Suprapubic skin (tissue), 4 donors: ENCODE measurements at places on chromosomes 3 and 15.

GRCh38 chr3:98764472-98764884 is 1.3 kb downstream of the ST3GAL6 start:
- no peak for DNase-seq

DNA sequence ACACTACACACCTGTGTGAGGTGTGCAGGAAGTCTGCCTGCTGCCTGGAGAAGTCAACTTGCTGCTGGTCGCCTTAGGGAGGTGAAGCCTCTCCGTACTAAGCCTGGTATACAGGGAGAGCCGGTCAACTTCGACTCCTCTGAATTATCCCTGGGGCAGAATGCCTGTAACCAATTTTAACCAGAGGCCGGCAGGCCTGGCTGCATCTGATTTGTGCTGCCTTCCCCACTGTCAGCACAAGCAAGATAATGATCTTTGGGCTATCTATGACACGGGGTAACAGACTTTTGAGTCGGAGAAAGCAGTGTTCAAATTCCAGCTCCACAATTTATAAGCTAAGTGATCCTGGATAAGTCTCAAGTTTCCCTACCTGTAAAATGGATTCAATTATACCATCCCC is 42.3 kb downstream of the MAGEF1 start:
- DNase-seq, result no peak

GRCh38 chr15:72474466-72474911 is 359 bp downstream of the ARIH1 start:
- DNase-seq, result peak; percentile 76

DNA sequence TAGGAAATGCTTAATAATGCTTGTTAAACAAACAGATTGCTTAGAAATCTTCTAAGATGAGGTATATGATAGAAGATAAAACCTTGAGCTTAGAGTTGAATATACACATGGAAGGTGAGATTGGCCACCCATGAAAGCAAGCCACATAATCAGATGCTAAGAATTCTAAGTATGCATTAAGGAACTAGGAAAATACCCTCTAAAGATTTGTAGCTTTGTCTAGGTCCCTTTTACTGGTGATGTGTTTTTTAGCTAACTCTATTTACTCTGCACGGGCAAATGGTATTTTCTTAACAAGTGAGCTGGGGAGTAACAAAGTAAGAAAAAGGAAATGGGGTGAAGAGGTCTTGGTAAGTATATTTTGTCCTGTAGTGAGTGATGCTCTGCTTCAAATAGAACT is 310.3 kb downstream of the OXSM start:
- DNase-seq, result no peak

GRCh38 chr3:70822669-70823068 is 510.2 kb upstream of the MDFIC2 start:
- no peak for DNase-seq

- no peak for DNase-seq
These were observed 611.9 kb upstream of the CCDC54 start for GRCh38 chr3:106765342-106765741.

GRCh38 chr3:89072642-89073041 is 34.8 kb upstream of the EPHA3 start:
- DNase-seq, result no peak

- no peak for DNase-seq
These were observed 3.8 kb downstream of the STT3B start for GRCh38 chr3:31536497-31536896.

- DNase-seq, result no peak
These were observed 20.0 kb upstream of the PRR23E start for GRCh38 chr3:127172781-127173515.

DNA sequence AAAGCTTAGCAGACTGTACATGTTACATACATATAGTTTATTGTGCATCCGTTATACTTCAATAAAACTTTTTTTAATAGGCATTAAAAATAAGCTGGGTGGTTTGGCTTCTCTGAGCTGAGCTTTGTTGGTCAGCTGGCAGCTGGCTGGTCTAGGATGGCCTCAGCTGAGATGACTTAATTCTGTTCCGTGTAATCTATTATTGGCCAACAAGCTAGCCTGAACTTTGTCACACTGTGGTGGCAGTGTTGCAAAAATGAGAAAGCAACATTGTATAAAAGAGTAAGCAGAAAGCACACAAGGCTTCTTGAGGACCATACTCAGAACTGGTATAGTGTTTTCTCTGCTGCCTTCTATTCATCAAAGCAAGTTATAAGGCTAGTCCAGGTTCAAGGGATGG is 45.2 kb downstream of the CGGBP1 start:
- no peak for DNase-seq

- no peak for DNase-seq
These were observed 413.5 kb downstream of the OCA2 start for GRCh38 chr15:27685644-27686043.

GRCh38 chr15:45702041-45702440 is 67.2 kb downstream of the SQOR start:
- DNase-seq, result no peak

GRCh38 chr3:58006661-58007060 is 1.6 kb upstream of the FLNB start:
- DNase-seq, result no peak

DNA sequence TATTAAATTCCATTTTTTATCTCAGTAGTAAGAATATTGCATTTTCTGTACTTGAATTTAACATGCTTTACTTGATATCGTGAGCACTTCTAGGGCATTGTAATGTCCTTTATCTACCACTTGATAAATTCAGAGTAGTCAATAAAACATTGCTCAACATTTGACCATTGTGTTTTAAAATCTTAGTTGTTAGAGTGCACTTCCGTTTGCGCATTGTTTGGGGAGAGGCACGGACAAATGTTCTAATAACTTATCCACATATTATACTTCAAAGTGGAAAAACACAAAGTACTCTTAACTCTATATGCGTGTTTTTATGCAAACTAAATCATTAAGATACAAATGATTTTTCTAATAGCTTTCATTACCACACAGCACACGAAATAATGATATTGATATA is 419 bp downstream of the FAM227B start:
- DNase-seq, result no peak

DNA sequence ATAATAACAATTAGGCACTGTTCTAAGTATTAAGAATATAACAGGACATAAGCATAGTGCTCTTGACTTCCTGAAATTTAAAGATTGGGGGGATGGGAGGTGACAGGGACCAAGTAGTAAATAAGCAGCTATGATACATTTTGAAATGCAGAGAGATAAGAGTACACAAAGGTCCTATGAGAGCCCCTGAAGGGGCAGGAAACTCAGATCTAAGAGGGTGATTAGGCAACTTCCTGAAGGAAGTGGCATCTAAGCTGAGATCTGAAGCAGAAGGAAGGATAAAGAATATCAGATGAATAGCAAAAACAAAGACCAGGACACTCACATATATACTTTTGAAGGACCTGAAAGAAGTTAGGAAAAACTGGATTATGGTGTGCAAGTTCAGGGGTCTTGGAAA is 415.2 kb upstream of the FRG2C start:
- DNase-seq, result no peak

GRCh38 chr3:38177181-38177580 is 11.8 kb downstream of the OXSR1 start:
- no peak for DNase-seq

- no peak for DNase-seq
These were observed 201.0 kb upstream of the GBE1 start for GRCh38 chr3:81962396-81962795.

- no peak for DNase-seq
These were observed 135.4 kb downstream of the RAB11A start for GRCh38 chr15:66004618-66005262.

- DNase-seq, result no peak
These were observed 24.3 kb downstream of the CACNA2D3 start for GRCh38 chr3:54146506-54147239.

GRCh38 chr3:31075471-31075870 is 181.0 kb upstream of the GADL1 start:
- no peak for DNase-seq

DNA sequence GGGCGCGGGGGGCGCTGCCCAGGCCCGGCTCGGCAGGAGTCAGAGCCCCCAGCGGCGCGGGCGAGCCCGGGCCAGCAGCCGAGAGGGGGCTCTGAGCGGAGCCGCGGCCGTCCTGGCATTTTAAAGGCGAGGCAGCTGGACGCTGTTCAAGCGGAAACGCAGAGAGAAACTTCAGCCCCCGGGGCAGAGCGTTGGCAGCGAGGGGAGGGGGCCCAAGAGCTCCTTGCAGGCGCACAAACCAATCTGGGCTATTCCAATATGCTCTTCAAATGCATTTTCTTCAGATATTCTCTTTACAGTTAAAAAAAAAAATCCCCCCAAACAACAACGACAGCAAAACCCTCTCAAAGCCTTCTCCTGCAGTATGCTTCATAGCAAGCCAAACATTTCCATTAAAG is at the start of gene CTXND1:
Gene CTXND1 (minus strand): TSS at position 93 of the 398 bp plus-strand sequence. CDS start 50,264 bp downstream, outside the sequence.
- no peak for DNase-seq

DNA sequence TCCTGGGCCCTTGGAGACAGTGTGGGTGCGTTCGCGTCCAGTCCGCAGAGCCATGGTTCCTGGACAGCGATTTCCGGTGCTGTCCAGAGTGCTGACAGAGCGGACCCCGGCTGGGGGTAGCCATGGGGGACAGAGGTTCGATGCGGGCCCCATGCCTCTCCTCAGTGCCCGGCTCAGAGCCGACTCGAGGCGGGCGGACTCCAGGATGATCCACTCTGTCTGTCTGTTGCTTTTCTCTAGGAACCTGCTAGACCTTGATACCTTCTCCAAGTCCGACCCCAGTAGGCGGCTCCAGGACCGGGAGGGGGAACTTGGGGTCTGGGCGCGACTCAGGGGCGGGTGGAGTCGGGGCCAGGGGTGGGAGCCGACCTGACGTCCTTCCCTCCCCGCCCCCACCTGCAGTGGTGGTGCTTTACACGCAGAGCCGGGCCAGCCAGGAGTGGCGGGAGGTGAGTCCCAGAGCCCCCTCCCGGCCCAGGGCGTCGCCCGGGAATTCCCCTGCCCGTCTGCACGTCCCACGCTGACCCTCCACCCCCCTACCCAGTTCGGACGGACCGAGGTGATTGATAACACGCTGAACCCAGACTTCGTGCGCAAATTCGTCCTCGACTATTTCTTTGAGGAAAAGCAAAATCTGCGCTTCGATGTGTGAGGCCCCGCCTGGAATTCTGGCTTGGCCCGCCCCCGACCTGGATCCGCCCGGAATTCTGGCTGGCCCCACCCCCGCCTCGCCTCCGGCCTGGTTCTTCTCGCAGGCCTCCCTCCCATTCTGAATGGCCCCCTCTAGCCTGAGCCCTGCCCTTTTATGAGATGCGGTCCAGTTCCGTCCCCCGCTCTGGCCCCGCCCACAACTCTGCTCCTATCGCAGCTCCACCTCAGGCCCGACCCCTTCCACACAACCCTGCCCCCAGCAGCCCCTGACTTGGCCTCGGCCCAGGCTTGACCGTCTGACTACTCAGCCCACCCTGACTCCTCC is 1.0 kb downstream of the CPNE9 start:
- DNase-seq, result no peak

GRCh38 chr3:155647206-155647605 is 97.7 kb downstream of the PLCH1 start:
- DNase-seq, result no peak

- no peak for DNase-seq
These were observed 60.5 kb upstream of the POMGNT2 start for GRCh38 chr3:43166406-43166805.

GRCh38 chr3:44104668-44105321 is 136.9 kb upstream of the TOPAZ1 start:
- DNase-seq, result no peak

DNA sequence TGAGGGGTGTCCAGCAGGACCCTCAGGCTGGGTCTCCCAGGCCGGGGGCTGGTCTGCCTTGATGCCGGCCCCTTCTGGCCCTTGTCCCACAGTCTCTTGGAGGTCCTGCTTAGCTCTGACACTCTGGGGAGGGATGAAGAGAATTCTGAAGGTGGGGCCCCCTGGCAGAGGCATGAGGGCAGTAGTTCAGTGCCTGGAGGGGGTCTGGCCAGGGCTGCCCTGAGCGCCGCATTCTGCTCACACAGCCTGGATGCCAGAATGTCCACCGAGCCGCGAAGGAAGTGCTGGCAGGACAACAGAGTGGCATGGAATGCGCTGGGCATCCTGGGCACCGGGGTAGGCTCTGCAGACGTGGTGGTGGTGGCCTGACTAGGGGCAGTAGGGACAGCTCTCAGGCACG is 55.5 kb downstream of the SMAD6 start:
- DNase-seq, result no peak
